ENCODE measurements at places on chromosomes 5 and 9.

GRCh38 chr9:120974921-120975320, 48.3 kb upstream of the TRAF1 start:
- DNase-seq = no peak

DNA sequence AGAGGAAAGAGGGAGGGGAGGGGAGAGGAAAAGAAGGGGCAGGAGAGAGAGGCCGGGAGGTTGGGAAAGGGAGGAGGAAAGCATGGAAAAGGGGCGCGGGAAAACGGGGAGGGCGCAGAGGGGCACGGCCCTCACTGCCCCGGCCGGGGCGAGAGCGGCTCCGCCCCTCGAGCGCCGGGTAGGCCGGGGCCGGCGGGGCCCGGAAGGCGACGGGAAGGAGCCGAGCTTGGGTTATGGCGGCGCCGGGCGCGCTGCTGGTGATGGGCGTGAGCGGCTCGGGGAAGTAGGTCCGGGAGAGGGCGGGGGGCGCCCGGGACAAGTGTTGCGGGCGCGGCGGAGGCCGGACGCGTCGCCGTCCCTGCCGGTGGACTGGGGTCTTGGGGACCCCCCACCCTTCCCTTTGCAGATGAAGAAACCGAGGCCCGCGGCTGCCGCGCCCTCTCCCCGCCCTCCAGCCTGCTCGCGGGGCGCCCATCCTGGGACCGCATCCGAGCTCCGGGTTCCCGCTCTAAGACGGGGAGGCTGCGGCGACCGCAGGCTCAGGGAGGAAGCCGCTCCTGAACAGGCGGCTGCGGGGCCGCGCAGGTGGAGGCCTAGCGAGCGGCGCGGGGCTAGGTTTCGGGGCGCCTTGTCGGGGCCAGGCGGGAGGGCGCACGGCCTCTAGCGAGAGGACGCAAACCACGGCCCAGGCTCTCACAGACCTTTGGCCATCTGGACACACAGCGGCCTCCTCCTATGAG, at the start of gene IDNK:
Gene IDNK, plus strand, starts transcription at position 205 of the 740 bp plus-strand sequence. Its CDS starts 29 bp downstream, at position 234.
- DNase-seq = peak; percentile 48

DNA sequence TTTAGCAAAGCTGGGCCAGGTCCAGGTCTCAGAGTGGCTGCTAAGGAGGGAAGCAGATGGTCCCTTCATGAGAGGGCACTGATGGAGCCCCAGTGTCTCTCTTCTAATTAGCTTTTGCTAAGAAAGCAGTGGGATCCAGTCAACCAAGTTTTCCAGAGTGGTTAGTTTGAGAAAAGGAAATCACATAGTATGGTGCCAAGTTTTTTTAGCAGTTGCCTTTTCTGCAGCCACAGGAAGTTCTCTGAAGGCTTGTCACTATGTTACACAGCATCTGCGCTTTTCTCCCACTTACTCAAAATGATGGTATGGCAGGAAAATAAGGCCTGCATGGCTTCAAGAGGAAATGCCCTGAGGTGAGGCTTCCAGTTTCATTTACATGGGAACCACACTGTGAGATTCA, 331.5 kb upstream of the ZNF462 start:
- no peak for DNase-seq

GRCh38 chr9:129023908-129024233, 4.3 kb downstream of the SH3GLB2 start:
- no peak for DNase-seq

- DNase-seq = no peak
Measured at GRCh38 chr9:12930906-12931305, 156.1 kb downstream of the LURAP1L start.

DNA sequence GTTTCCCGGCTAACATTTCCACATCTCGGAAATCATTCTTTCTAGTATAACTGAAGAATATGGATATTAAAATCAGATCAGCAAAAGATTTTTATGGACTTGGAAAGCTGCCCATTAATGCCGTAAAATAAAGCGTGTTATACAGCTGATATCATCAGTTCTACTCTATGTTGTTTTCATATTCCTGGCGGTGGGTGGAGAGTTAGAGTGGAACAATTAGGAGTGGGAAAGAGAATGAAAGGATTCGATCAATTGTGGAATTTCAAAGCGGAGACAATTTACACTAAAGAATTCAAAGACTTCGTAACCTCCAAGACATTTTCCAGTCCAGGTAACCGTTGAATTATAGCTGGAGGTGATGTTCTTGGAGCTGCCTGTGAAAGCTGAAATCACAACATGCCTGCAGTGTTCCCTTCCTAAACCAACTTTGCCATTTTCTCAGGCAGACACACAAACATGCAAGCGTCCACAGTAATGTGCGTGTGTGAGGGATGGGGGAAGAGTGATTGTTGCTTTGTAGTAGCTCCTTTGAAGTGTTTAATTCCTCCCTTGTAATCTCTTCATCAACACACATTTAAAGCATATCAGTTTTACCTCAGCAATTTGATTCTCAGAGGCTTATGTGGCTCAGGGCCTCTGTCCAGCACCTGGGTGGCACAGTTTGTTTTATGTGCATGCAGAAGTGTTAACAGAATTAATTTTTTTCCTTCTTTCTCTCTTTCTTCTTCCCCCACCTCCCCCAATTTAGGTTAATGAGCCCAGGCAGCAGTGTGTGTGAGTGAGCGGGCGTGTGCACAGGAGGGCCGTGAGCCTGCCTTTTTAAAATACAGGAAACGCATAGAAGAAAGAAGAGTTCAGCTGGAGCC, 544.1 kb downstream of the RAB3C start:
- DNase-seq = no peak

DNA sequence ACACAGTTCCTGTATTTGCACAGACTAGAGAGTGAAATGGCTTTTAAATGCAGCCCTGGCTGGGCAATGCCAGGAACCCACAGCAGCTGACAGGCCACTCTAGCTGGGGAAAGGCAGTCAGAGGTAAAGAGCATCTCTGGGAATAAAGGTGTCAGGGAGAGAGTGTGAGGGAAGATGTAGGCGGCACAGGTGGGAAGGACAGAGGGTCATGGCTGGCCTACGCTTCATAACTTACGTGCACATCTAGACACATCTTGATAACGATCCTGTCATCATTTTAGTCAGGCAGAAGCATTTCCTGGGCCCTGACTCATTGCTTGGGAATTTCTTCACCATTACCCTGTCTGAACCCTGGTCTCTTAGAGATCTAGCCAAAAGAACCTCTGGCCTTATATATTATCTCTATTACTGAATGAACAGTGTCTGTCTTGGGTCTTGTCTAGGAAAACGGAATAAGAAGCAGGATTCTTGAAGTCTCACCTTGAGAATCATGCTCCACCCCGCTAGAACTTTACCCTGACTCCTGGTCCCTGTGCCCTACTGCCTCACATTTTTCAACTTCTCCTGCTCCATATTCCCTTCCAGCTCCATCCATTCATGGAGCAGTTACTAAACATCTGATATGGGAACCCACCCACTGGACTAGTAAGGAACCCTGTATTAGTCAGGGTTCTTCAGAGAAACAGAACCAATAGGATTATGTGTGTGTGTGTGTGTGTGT, 106.4 kb upstream of the ELL2 start:
- DNase-seq = no peak

DNA sequence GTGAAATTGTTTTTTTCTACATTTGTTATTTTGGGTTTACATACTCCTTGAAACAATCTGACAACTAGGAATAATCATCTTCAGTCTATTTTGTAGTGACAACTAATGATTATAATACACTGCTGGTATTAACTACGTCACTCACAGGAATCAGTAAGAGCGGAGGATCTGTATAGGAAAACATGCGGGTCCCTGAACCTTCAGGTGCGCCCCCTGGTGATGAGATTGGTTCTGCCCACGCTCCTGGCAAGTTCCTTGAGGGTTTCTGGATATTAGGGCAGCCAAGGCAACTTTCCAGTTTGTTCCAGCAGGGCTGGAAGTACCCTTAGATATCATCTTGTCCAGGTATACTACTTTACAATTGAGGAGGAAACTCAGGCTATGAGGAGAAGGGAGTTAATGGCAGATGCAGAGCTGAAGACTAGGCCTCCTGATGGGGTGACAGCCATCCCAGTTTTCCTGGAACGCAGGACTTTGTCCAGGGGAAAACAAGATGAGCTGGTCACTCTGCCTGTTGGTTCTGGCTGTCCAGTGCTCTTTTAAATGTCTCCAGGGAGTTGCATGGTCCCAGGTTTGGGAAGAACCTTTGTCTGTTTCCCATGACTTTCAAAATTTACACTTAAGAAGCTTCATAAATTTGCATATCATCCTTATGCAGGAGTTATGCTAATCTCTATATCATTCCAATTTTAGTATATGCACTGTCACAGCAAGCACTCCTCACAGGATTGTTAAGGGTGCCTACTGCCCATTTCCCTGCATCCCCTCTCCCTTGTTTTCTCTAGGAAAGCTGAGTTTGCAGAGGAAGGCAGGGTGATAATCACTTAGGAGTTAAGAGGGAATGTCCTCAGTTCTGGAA, 14.9 kb upstream of the WNT8A start:
- peak; percentile 14 for DNase-seq

- no peak for DNase-seq
Measured at GRCh38 chr9:4228606-4229005, 71.3 kb downstream of the GLIS3 start.

- no peak for DNase-seq
Measured at GRCh38 chr9:22158927-22159346, 149.8 kb upstream of the CDKN2B start.

DNA sequence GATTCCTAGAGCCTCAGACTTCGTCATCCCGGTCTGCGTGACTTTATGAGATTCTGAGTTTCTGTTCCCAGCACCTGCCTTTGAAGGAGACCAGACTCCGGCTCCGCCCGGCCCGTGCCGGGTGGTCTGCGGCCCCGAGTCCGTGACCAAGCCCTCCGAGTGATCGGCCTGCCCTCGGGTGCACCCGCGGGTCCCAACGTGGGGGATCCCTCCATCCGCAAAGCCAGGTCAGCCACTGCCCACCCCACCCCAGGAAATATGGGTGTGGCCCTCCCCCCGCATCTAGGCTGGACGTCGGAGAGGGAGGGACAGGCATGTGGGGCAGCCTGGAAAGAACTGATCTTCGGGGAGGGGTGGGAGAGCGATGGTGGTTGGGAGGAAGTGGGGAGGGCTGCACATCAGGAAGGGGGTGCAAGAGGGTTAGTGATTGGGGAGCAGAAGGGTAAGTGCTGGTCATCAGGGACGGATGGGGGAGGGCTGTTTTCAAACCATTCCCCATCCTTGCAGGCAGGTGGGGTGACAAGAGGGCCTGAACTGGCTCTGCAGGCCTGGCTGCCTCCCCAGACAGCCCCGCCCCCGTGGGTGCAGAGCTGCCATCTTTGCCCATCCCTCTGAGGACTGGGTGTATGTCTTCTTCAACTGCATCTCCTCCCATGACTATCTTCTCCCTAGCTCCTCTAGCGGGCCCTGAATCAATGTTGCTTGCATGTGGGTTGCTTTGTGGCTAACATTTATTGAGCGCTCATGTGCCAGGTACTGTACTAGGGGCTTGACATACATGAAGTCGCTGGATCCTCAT, 747 bp downstream of the LRSAM1 start:
- no peak for DNase-seq

DNA sequence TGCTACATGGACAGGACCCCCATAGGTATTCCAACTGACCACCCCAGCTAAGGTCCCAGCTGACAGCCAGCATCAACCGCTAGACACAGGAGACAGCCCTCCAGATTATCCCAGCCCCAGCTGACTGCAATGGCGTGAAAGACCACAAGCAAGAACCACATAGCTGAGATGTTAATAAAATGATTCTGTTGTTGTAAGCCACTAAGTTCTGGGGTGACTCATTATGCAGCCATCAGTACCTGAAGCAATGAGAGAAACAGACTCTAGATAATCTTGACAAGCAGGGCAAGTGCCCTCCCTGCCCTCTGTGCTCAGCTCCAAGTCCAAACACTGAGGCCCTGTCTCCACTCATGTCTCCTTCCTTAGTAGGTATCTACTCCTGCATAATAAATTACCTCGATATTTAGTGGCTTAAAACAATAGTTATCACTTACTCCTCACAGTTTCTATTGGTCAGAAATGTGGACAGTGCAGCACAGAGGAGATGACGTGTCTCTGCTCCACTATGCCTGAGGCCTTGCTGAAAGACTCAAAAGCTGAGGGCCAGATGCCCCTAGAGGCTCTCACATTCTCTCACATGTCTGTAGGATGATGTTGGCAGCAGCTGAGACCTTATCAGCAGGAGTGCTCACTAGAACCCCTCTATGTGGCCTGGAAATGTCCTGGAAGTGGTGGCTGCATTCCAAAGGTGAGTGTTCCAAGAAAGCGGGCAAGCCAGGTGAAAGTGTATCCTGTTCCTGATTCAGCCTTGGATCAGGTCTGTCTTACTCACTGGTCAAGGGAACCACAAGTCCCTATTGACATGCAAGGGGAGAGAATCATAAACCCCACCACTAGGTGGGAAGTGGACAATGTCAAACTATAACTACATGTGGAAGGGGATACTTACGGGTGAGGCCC, 2.5 kb downstream of the MGAT1 start:
- no peak for DNase-seq

- DNase-seq = no peak
Measured at GRCh38 chr9:112711050-112711689, 6.7 kb downstream of the INIP start.

DNA sequence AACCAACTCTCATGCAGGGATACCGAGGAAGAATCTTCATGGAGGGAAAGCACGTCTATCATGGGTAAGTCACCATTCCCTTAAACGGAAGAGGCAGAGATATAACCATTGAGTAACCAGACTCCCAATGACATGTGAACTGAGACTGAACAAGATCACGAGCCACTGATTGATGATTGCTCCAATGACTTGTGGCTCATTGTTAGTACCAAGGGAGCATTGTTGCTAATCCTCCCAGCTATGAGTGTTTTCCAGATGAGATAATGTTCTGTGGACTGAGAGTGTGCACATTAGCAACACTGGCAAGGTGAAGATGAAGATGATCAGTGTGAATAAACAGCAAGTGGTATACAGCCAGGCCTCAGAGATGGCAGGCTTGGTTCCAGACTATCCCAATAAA, 219.2 kb upstream of the MAP3K1 start:
- DNase-seq = no peak

GRCh38 chr5:81241961-81242648, 9.0 kb downstream of the CKMT2 start:
- DNase-seq = no peak

GRCh38 chr5:66744040-66744439, 147.8 kb downstream of the MAST4 start:
- no peak for DNase-seq

GRCh38 chr9:121214005-121214404, 12.3 kb upstream of the RAB14 start:
- DNase-seq = no peak

GRCh38 chr9:16012621-16013020, 459.8 kb downstream of the CCDC171 start:
- no peak for DNase-seq

DNA sequence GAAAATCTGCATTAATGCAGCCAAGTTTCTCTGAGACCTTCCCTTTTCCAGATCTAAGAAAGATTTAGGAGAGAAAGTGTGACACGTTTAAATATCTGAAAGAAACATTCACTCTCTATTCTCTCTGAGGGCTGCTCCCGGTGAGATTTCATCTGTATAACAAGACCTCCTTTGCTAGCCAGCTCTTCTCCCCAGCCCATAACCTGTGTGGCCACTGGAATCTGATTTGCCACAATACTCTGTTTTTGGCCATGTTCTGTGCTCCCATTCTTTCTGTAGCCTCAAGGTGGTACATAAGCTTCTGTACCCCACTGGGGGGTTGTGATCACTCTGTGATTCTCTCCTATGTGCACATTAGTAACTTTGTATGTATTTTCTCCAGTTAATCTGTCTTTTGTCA, 291.0 kb upstream of the SEMA6A start:
- DNase-seq = no peak

GRCh38 chr9:128899566-128900322, 17.8 kb downstream of the LRRC8A start:
- DNase-seq = no peak

Data from NCI-H1930 (cell line).